ENCODE measurements at places on chromosomes 7 and 10.

GRCh38 chr10:3853547-3854303, 68.7 kb upstream of the KLF6 start:
- DNase-seq = no peak

- DNase-seq = no peak
Observed at GRCh38 chr7:85184599-85185423, 2.0 kb downstream of the SEMA3D start.

GRCh38 chr10:68759967-68760366, 38.9 kb downstream of the CCAR1 start:
- no peak for DNase-seq

- no peak for DNase-seq
Observed at GRCh38 chr10:69387500-69387899, 29.2 kb downstream of the TACR2 start.

- no peak for DNase-seq
Observed at GRCh38 chr7:137890449-137890921, 43.7 kb upstream of the DGKI start.

GRCh38 chr7:121107923-121108498, 119.5 kb downstream of the CPED1 start:
- DNase-seq = peak; percentile 74

DNA sequence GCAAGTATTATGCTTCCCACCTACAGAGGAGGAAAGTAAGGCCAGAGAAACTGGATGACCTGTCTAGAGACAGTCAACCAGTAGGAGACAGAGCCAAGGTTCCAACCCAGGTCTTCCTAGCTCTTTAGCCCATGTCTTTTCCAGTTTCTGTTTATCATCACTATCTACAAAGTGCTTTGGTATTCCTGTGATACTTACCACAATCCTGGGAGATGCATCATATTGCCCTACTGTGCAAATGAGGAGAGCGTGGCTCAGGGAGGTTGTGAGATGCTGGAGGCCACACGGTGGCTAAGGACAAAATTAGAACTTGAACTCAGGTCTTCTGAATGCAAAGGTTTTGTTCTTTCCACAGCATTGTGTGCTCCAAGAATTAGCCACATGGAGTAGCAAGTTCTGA, 11.2 kb upstream of the PLEKHA1 start:
- no peak for DNase-seq

- peak; percentile 97 for DNase-seq
Observed at GRCh38 chr7:117603627-117604026, 123.8 kb downstream of the CFTR start.

GRCh38 chr7:139180700-139181311, 50.2 kb upstream of the UBN2 start:
- no peak for DNase-seq

- DNase-seq = no peak
Observed at GRCh38 chr10:308572-309085, 173.4 kb downstream of the ZMYND11 start.

GRCh38 chr7:84043661-84044191, 150.9 kb downstream of the SEMA3A start:
- DNase-seq = no peak

DNA sequence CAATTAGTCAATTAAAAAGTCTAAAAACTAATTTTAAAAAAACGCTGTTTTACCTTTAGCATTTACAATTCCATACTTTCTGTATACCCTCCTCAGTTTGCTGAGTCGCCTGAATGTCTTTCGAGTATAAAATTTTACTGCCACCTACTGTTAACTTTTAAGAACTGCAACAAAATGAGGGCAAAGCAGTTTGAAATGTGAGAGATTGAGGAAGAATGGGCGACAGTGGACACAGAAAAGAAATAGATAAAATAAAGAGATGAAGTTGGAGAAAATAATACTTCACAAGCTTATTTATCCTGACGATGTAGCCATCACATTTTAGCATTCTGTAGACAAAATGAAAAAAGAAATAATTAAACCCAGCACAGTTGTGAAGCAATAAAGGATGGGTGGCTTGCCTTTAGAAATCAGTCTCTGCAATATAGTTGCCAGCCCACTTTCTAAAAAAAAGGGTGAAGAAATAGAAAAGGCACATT, 110.8 kb upstream of the PTN start:
- peak; percentile 65 for DNase-seq

DNA sequence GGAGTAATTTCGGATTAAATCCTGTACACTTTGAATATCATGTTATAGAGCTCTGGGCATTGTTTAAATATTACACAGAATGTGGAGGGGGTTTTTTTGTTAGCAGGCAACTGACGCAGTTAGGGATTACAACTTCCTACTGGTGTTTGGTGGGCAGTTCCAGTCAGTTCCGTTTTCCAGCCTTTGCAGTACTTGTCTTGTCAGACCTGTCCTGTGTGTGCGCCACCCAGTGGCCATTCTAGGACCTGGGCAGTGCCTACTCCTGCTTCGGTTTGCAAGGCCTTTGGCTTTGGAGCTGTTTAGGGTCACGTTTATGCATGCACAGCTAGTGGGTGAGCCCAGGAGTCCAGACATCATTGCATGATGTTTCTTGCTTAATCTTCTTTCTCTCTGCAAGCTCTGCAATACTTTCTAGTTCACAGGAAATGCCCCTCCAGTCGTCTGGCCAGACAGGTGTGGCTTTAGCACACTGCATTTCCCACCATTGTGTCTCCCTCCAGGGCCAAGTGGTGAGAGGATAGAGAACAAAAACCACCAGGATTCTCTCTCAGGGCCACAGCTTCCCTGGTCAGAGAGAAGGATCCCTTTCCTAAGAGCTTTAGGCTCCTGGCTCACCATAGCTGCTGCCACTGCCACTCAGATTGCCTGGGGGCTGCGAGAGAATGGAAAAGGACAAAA, 96.5 kb upstream of the TARP start:
- DNase-seq = peak; percentile 81

GRCh38 chr7:46352004-46352954, 431.2 kb upstream of the IGFBP3 start:
- DNase-seq = peak; percentile 50

DNA sequence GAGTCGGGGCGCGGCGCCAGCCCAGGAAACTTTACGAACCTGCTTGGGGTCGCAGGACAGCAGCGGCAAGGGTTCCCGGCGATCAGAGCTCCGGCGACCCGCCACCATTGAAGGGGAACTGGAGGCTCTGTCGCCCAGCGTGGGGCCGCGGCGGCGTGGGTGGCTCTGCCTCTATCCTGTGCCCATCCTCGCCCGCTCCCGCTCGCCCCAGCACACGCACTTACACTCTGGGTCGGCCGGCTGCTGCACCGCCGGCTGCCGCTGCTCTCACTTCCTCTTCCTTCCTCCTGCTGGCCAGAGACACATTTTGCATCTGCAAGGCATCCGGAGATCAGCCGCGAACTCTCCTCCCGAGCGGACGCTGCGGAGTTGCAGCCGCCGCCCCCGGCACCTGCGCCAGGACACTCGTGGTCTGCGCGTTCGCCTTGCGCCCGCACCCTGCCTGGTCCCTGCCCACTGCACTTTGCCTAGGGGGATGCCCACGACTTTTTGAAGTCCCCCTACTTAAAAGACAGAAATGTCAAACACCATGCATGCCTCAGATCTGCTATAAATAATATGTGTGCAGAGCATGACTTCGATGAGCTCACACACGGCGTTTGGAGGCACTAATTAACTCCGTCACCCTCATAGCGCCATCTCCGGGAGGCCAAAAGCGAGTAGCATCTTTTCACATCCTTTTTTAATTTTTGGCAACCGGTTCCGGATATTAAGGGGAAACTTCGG, at the start of gene ELMO1:
Gene ELMO1 (minus strand): TSS at position 229 of the 726 bp plus-strand sequence. CDS start 106,174 bp downstream, outside the sequence.
- DNase-seq = peak; percentile 91

DNA sequence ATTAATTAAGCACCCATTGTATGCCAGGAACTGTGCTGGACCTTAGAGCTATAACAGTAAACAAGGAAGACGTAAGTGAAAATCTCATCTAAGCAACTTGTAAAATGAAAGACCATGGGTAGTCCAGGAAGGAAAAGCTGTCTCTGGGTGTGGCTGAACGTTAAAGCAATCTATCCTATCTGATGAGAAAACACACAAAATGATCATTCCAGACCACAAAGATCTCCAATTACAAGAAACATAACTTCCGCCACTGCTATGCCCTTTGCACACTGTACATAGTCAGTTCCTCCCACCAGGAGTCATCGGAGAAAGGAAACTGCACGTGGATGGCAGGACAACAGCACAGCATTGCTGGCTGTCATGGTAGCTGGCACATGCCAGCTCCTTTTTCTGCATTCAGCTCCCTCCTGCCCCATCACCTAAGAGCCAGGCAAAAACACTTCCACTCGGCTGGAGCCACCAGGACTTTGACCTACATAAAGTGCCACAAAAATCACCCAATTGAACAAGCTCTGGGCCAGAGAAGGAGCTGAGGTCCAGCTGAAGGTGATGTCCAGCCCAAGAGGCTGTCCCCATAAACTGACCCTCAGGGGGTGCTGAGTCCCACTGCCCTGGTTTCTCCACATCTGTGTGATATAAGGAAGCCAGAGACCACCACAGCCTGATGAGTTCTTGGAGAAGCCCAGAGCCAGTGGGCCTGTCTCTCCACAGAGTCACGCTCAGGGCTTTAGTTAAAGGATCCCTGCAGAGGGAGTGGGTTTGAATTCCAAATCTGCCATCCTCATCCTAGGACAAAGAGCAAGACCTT, 56.4 kb downstream of the STEAP1B start:
- no peak for DNase-seq

DNA sequence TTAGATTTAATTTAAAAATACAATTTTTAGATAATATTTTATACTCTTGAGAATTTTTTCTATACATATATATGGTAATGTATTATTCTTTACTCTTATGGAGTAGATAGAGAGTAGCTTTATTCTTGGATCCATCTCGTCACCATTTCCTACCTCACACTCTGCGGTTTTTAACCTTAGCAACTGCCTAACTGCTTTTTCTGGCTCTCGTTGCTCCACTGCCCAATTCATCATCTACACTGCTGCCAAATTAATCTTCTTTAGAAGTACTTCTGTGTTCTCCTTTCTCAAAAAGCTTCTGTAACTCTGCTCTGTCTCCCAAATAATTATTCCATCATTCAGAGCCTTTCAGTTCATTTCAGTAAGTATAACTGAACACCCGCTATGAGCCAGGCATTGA, 35.3 kb downstream of the CAPZA2 start:
- no peak for DNase-seq

DNA sequence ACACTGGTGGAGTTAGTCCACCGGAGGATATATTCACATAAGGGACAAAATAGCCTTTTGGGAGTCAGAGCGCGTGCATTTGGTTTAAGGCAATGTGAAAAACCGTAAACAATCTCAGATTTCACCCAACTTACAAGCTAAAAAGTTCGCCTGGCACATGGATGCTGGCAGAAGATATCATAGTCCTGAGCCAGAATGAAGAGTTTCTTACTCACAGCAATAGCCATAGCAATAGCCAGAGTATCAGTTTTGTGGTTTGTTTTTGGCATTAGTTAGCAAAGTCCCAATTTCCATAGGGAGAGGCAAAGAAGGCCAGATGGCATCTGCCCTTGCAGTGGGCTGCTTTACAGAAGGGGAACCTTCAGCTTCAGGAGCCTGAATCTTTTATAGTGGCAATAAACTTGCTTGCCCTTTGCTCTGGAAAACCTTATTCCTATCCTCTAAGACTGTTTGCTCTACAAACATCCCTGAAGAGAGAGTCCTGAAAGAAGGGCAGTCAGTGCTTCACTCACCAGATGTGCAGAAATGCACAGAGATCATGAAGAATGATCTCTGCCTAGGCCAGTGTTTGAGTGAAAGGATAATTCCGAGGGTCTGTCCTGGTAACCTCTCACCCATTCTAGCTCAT, 28.7 kb upstream of the RSBN1L start:
- no peak for DNase-seq

GRCh38 chr7:157459966-157460365, 123.2 kb downstream of the DNAJB6 start:
- no peak for DNase-seq

DNA sequence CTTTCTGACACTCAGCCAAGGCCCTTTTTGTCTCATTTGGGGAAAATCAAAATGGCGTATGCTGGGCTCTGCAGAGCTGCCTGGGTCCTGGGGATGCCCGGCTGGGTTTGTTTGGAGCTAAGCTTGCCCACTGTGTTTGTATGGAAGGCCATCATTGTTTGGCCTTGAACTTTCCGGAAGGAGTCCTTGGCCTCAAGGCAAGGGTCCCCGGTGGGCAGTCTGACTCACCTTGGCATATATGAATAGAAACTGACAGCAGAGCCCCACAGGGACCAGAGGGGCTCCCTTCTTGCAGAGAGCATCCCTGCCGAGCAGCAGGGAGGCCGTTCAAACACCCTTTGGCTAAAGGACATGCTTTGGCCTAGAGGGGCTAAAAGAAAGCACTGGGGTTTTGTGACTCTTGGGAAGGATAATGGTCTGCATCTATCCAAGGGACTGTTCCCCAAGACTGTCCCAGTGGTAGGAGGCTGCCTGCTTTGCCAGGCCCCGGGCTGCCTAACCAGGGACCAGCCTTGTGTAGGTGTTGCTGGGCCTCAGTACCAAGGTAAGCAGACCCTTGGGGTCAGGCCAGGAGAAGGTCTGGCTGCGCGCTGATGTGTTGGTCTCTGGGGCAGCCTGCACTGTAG, 15.0 kb downstream of the SLC18A2 start:
- DNase-seq = no peak

GRCh38 chr10:131921184-131921583, 20.4 kb downstream of the PPP2R2D start:
- no peak for DNase-seq

All from MM.1S (cell line).